Urinary bladder (tissue), 4 donors: ENCODE measurements at places on chromosomes 1 and 21. TPM values are rescaled to one million over a fixed set of nuclear protein-coding genes. Genes with fewer than 3 reads are reported as not detected.

- no peak for DNase-seq
These were observed 6.0 kb downstream of the GLIS1 start for GRCh38 chr1:53732912-53733317.

Gene LRRC39
- total RNA-seq = 13.8 TPM

Gene LRRC38
- total RNA-seq = 0.53 TPM

- no peak for DNase-seq
These were observed 608.7 kb downstream of the PLPP3 start for GRCh38 chr1:55970526-55971110.

- no peak for DNase-seq
These were observed 5.7 kb downstream of the DMRTA2 start for GRCh38 chr1:50417507-50417906.

Gene MPZ
- 27.1 TPM for total RNA-seq

- no peak for DNase-seq
These were observed 95.9 kb downstream of the DISP1 start for GRCh38 chr1:222910699-222911098.

Gene VHLL
- total RNA-seq = not detected

Gene C4BPA
- total RNA-seq = 0.95 TPM

GRCh38 chr1:31033598-31033997 lies 31.9 kb downstream of the PUM1 start:
- DNase-seq = no peak

Gene PTAFR
- total RNA-seq = 3.0 TPM

Gene TINAGL1
- total RNA-seq = 94.1 TPM

DNA sequence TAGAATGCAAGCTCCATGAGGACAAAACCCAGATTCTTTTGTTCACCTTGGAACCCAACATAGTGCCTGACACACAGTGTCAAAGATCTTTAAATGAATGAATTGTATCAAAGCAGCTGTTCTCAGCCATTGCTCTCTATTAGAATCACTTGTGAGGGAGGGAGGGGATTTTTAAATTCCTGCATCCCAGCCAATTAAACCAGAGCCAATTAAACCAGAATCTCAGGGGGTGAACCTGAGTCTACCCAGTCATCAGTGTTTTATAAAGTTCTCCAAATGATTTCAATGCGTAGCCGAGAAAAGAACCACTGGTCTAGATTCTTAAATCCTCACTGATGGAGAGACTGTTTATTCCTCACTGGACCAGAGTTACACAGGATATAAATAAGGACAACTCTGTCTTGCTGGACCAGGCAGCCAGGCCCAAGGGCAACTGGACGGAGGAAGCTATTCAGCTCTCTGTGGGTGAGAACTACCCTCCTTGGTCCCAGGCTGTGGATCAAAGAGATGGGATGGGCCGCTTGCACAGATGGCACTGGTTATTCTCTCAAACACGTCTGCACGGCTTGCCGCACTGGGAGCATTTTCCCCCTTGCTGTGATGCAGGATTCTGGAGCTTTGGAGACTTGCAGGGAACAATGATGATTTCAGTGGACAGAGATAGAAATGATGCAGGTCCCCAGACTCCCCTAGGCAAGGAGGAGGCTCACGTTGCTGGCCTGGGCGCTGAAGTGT lies 20.0 kb upstream of the CDCA8 start:
- DNase-seq = no peak

Gene SPRR2E
- total RNA-seq = not detected

Gene RNU1-1
- under 0.01 TPM for total RNA-seq

- DNase-seq = no peak
These were observed 5.8 kb upstream of the SRP9 start for GRCh38 chr1:225771661-225772322.

GRCh38 chr21:35201288-35201687 lies 152.2 kb upstream of the RUNX1 start:
- no peak for DNase-seq

GRCh38 chr1:218642033-218642948 lies 297.2 kb downstream of the TGFB2 start:
- no peak for DNase-seq

- peak; percentile 83 for DNase-seq
These were observed 464.5 kb downstream of the USP25 start for GRCh38 chr21:16194095-16194787.

GRCh38 chr1:21633992-21634805 lies 35.0 kb downstream of the RAP1GAP start:
- DNase-seq = no peak

Gene CD1D
- 1.6 TPM for total RNA-seq

DNA sequence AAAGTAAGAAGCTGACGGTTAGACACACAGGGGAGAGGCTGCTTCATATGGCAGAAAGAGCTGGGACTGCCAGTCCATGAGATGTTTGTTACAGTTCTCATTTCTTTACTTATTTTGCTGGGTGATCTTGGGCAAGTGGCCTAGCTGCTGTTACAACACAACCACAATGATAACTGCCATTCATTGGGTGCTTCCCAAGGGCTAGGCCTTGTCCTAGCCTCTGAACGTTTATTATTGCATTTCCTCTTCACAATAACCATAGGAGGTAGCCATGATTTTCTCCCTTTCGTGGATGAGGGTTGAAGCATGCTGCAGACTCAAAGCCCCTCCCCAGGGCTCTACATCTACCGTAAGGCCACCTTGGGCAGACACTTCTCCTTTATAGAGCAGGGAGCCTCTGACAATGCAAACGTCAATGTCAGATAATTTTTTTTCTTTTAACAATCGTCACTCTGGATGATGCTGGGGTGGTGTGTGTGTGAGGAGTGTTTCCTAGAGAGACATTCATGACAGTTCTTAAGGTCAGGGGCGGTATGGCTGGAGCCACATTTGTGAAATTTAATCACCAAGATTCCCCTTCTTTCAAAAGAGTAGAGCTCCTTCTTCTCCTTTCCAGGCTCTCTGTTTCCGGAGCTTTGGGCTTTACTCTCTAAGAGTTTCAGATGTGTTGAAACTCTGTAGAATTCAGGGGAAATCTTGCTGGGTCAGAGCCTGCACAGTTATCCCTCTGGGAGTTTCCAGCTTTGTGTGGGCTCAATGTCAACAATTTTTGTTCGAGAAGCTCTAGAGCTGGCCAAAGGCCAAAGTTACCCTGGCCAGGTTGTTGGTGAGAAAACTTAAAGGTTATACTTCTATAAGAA lies 138.5 kb upstream of the SGIP1 start:
- no peak for DNase-seq

DNA sequence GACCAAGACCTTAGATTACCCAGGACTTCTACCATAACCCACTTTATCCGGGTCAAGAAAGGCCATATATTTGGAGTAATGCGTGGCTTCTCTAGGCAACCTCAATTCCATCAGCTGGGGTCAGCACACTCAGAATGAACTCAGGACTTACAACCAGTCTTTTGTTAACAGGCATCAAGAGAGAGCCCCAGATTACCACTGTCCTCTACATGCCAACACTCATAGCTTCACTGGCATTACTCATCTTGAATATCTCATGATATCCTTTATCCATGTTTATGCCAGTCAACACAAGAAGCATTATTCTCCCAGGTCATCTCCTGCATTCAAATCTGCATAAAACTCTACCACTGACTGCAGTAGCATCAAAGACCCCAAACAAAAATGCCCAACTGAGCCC lies 6.6 kb upstream of the FCGR2A start:
- no peak for DNase-seq

Gene A3GALT2
- total RNA-seq = not detected

Gene CLIC6
- total RNA-seq = 17.2 TPM
